ENCODE measurements at places on chromosomes 5 and 9.

- peak; percentile 60 for DNase-seq
These were observed 210.7 kb upstream of the SLC24A2 start for GRCh38 chr9:19999491-20000057.

GRCh38 chr9:114193090-114193489, 37.8 kb downstream of the COL27A1 start:
- no peak for DNase-seq

GRCh38 chr5:136511046-136511445, 145.7 kb upstream of the TRPC7 start:
- DNase-seq: no peak

DNA sequence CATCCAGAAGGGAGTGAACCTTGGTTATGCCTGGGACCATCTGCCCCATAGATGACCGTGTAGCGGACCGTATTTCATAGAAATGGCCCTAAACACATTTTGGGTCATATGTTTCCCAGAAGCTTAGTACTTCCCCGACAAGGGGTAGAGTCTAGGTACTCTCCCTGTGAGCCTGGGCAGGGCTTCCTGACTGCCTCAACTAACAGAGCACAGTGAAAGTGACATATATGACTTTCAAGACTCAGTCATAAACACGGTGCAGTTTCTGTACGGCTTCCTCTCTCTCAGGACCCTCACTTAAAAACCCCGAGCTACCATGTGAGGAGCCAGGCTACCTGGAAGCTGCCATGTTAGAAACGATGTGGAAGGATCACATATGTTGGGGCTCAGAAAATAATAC, 20.9 kb downstream of the C9orf57 start:
- DNase-seq: no peak

- no peak for DNase-seq
These were observed 111.9 kb upstream of the TARS1 start for GRCh38 chr5:33328818-33329217.

GRCh38 chr9:135746565-135746964, 44.6 kb downstream of the KCNT1 start:
- DNase-seq: no peak

GRCh38 chr9:36625006-36625615, 52.4 kb downstream of the MELK start:
- DNase-seq: peak; percentile 74

- DNase-seq: no peak
These were observed 61.6 kb upstream of the C9orf72 start for GRCh38 chr9:27634879-27635278.

DNA sequence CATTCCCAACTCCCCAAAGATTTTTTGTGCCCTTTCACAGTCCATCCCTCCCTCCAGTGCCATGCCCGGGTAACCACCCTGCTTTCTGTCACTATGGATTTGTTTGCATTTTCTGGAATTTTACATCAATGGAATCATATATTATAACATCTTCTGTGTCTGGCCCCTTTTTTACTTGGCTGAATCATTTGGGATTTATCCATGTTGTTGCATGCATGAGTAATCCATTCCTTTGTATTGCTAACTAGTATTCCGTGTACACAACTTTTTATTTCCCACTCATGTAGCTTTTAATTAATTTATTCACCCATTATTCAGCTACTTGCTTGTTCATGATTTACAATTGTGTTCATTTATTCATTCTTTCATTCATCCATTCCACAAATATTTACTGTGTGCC, 94.1 kb downstream of the FGF18 start:
- no peak for DNase-seq

GRCh38 chr9:133705576-133705975, 32.6 kb downstream of the SARDH start:
- no peak for DNase-seq
